ENCODE measurements at places on chromosomes 6 and 20. TPM values are rescaled to one million over a fixed set of nuclear protein-coding genes. Genes with fewer than 3 reads are reported as not detected.

SDC4 gene
- 6.0 TPM for total RNA-seq

CMTR1 gene
- total RNA-seq, result 32.5 TPM

SPATS1 gene
- not detected for total RNA-seq

HM13 gene
- total RNA-seq, result 26.4 TPM

DNA sequence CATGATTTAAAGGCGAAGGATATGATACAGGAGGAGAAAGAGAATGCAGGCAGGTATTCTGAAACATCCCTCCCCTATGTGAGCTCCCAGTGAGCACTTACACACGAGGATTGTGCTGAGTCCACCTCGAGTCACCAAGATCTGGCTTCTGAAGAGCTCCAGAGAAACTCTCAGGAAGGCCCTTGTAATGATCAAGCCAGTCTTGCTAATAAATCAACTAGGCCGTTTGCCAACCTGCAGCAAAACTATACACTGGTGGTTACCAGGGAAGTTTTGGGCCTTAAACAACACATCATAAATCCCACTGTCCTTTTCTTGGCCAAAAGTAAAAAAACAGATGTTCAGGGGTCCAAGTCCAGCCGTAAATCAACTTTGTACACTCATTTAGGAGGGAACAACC lies 79.2 kb downstream of the STXBP5 start:
- DNase-seq, result peak; percentile 50

DNA sequence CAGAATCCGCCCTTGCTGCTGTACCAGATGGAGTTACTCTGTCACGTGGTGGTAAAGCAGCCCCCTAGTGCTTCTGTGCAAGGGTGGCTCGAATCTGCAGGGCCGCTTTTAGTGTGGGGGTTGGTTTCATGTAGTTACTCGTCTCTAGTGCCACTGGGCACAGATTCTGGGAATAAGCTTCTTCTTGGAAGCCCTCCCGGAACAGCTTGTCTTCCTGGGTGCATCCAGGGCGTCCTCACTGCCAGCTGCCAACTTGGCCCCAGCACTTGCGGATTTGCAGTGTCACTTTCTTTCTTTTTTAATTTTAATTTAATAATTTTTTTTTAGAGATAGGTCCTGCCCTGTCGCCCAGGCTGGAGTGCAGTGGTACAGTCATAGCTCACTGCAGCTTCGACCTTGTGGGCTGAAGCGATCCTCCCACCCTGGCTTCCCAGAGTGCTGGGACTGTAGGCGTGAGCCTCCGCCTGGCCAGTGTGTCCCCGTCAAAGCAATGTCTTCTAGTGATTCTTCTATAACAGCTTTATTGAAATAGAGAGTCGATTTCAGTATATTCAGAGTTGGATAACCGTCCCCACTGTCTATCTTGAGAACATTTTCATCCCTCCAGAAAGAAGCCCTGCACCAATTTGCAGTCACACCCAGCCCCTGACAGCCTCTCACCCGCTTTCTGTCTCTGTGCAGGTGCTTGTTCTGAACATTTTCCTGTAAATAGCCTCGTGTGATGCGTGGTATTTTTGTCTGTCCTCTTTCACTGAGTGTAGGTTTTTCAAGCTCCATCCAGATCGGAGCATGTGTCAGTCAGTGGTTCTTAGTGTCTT lies 25.9 kb downstream of the PYGB start:
- DNase-seq, result peak; percentile 5

- peak; percentile 41 for DNase-seq
Observed at GRCh38 chr20:32972181-32973076, 31.8 kb downstream of the SUN5 start.

- DNase-seq, result no peak
Observed at GRCh38 chr6:72940265-72940664, 285.0 kb downstream of the KHDC1L start.

- peak; percentile 16 for DNase-seq
Observed at GRCh38 chr6:95431637-95432228, 145.6 kb upstream of the MANEA start.

DNA sequence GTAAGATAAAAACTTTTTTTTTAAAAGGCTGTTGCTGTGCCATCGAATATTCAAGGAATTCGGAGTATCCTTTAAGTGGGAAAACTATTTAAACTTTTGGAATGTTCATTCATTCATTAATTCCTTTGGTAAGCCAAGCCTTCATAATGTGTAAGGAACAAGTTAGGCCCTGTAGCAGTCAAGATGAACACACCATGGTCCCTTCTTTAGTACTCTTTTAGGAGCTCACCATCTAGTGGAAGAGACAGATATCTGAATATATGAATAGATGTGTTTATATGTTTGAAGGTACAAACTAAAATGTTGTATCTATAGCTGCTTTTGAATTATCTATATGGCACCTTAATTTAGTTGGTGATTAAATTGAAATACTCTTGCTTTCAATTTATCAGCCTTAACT lies 5.8 kb downstream of the SPO11 start:
- DNase-seq, result peak; percentile 61

GRCh38 chr20:53750827-53751619 lies 157.4 kb upstream of the ZNF217 start:
- DNase-seq, result peak; percentile 90

DNA sequence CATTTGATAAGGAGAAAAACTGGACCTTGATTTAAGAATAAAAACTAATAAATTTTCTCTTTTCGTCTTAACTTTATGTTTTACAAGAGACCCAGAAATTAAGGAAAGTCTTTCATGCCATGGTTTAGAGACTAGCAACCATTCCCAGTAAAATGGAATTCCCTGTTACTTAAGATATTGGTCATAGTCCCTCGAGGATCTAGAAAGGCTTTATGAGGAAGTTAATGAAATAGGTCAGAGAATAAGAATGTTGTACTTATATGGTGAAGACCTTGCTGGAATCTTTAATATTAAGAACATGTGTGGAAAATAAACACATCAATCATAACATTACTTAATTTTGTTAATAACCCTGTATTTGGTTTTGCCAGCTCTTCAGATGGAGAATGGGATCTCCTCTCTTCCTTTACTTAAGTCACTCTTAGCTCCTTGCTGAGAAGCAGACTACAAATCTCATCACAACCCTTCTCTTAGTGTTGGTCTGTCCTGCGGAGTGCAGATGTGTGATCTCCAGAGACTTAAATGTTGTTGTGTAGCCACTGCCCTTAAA lies 382.9 kb downstream of the QKI start:
- DNase-seq, result peak; percentile 75
